ENCODE measurements at places on chromosomes 12 and 14.

DNA sequence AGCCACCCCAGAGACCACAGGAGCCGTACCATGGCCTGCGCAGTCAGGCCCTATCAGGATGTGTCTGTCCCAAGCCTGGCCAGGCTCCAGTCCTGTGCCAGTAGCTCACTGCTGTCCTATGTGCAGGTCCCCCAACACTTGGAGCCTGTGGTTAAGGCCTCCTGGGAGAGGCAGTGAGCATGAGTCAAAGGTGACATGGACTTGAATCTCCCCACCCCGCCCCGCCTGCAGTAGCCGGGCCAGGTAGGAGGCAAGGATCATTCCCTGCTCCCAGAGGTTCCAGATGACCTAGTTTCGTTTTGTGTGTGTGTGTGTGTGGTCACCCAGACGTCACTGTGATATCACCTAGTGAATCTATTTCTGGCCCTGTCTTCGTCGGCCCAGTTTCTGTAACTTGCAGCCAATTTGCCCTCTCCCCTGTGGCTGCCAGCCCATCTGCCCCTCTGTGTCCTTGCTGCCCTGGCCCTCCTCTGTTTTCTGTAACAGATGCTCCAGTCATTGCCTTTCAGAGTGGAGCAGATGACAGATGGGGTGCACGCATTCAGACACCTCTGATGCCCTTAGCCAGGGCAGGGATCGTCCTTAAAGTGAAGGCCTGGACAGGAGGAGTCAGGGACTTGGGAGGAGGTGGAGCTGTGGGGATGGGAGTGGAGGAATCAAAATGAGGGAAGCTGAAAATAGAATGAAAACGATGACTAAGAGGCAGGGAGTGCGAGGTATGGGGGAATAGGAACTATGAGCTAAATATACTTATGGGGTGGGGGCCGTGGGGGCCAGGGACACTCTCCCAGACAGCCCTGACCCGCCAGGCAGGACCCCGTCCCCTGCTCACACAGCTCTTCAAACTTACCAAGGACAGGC lies 37.4 kb downstream of the SLC6A12 start:
- DNase-seq: no peak

DNA sequence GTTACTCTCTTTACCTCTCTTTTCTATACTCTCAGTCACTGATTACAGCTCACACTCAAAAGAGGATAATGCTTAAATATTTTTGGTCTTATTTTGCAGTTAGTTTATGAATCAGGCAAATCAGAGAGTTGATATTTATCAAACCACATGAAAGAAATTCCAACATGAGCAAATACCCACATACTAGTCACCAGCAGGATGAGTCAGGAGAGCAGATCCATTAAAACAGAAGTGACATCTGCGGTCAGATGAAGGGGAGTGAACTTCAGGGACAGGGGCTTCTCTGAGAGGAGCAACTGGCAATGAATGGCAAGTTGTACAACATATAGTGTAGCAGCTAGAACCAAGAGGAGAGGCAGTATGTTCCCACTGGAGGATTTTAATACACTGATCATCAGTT lies 258.7 kb downstream of the SYT10 start:
- DNase-seq: no peak

- DNase-seq: no peak
Measured at GRCh38 chr12:27951898-27952297, 20.6 kb downstream of the PTHLH start.

DNA sequence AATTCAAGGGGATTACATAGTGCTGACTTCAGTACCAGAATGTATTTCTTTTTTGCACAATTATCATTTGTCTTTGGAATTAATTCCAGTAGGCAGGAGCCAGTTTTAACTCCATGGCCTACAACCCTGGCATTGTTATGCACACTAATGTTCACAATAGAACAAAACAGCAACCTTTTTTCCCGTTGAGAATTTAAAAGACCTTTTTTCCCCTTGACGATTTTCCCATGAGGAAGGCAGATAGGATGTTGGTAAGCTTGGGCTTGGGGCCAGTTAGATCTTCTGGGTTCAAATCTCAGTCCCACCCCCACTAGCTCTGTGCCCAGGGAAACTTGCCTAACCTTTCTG lies 13.7 kb downstream of the AKAP6 start:
- no peak for DNase-seq

GRCh38 chr14:24051176-24051788 lies 527 bp upstream of the CARMIL3 start:
- no peak for DNase-seq
